ENCODE measurements at places on chromosomes 13 and 19.

GRCh38 chr19:42362891-42363440 lies 27.1 kb downstream of the CNFN start:
- no peak for DNase-seq

DNA sequence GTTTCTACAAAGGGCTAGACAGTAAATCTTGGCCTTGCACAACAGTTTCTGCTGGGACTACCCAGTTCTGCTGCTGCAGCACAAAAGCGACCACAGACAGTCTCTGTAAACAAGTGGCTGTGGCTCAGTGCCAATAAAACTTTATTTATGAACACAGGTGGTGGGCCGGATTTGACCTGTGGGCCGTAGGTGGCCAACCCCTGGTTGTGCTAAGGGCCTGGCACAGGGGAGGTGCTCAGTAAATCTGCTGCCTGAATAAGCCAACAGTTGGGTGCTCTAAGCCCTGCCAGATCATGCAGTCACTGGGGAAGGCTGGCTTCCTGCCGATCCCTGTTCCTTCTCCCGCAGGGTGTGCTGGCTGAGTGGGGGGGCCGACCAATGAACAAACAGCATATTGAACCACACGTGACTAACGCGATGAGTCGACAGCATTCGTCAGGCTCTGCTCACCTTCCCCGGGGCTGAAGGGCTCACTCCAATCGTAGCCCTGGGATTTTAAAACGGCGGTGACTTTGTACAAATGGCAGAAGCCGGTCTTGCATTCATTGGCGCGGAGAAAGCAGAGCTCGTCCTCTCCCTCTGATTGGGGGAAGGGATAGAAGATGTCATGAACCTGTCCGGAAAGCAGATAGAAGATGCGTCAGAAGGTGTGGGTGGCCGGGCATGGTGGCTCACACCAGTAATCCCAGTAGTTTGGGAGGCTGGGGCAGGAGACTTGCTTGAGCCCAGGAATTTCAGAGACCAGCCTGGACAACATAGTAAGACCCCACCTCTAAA lies 24.3 kb upstream of the MYDGF start:
- DNase-seq: no peak

GRCh38 chr19:1947651-1948209 lies 6.8 kb downstream of the CSNK1G2 start:
- DNase-seq: no peak

- DNase-seq: peak; percentile 37
Measured at GRCh38 chr19:10503002-10503789, at the start of gene KEAP1. KEAP1 (minus strand) TSS chr19:10503356; CDS start chr19:10500033, 3,323 bp downstream.

- DNase-seq: no peak
Measured at GRCh38 chr13:30845297-30846214, 60.5 kb upstream of the MEDAG start.

All from activated T-helper 9 cell treated with anti-CD3 and anti-CD28 coated beads, Interleukin-2, amount 50 U/mL, for 16 hours (primary cell).